ENCODE measurements at places on chromosomes 11 and 22. TPM values are rescaled to one million over a fixed set of nuclear protein-coding genes. Genes with fewer than 3 reads are reported as not detected.

Gene CHST1
- 0.36 TPM for total RNA-seq

Gene SCT
- total RNA-seq: not detected

Gene GLB1L2
- total RNA-seq: not detected

Gene IL17REL
- not detected for total RNA-seq

Gene MS4A3
- not detected for total RNA-seq

GRCh38 chr22:48800036-48800885 is 1027.4 kb downstream of the BRD1 start:
- DNase-seq: no peak

DNA sequence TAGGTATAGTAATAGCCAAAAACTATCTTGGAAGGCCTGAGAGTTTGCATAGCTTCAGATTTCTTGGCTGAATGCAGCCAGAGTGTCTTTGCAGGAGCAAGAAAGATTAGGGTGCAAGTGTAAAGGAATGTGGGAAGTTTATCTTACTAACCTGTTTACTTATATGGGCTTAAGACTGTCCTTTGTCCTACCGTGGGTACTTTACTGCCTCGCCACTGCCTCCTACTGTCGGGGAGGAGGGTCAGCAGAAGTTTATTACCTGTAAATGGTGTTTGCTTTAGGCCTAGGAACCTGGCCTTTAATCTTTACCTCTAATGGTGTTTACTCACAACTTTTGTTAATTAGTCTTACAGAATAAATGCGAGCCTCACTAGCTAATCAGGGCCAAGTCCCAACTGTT is 633.8 kb downstream of the DLG2 start:
- no peak for DNase-seq

GRCh38 chr11:62719302-62719978 is 7.8 kb downstream of the HNRNPUL2 start:
- no peak for DNase-seq

- no peak for DNase-seq
Measured at GRCh38 chr11:108838792-108839105, 173.9 kb downstream of the DDX10 start.

DNA sequence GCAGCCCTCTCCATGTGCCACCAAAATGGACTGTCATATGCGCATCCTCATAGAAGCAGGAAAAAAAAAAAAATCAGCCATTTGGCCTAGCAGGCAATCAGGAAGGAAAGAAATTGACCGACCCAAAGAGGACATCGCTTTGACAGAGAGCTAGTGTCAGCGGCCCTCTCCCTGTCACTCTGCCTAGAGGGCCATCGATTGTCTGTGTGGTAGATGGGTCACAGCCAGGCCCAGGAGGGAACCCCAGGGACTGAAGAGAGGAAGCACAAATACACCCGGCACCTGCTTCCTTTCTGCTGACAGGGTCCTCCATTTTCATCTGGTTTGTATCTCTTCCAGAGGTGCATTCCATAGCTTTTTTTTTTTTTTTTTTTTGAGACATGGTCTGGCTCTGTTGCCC is 21.8 kb downstream of the VPS37C start:
- DNase-seq: no peak

DNA sequence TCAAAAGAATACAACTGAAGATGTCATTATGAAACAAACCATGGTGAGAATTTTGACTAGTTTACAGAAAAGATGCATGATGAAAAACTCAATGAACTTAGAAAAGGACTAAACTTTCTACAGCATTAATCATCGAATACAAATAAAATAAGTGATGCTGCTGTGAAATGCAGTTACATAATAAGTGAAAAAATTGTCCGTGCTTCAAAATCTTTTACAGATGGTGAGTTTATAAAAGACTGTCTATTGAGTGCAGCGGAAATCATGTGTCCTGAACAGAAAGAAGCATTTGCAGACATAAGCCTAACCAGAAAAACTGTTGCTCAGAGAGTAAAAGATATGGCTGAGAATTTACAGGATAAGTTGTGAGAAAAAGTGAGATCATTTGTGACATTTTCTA is 33.8 kb downstream of the NEAT1 start:
- no peak for DNase-seq

- no peak for DNase-seq
Measured at GRCh38 chr11:1766719-1767398, 3.1 kb upstream of the CTSD start.

DNA sequence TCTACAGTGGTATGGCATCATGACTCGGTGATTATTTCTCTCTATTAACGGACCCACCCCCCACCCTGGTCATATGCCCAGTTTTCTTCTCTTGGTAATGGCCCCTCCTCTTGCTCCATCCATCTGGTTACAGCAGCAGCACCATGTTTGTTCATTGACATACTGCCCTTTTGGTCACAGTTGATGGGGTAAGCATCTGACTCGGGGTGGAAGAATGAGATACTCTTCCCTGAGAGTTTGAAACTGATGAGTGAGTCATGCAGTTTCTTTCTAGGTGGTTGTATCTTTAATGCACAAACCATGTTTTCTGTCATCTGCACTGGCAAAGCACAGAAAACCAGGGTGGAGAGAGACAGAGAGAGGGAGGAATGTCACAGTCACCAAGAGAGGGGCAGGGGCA is 126.0 kb downstream of the SYN3 start:
- no peak for DNase-seq

DNA sequence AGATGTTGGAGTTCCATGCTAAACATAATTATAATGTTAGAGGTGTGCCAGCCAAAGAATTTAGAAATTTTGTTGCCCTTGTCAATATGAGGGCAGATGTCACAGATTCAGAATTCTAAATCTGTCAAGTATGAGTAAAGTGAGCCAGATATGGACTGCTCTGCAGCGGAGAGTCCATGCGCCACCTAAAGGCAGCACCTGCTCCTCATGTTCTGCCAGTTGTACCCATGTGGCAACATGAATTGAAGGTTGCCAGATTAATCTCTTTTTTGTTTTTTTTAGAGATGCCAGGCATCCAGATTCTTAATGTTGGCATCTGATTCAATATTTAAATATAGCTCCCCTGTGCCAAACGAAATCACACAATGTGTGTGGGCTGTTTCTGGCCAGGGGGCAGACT is 678.6 kb upstream of the ANO5 start:
- no peak for DNase-seq

DNA sequence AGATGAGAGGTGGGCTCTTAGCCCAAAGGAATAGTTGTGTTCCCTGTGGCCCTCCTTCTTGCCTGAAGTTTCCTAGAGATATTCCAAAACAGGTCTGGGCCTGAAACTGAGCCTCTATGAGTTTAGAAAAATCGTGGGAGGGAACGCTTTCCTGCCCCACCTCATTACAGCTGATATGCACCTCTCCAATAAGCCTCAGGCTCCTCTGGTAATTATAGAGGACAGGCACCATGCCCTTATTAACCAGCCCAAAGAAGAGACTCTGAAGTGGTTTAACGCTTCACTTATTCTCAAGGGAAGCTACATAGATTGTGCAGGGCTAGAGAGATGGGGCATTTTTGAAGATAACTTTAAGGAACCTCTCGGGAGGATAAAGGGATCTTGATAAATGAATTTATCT is 3.4 kb upstream of the MPZL2 start:
- DNase-seq: no peak

DNA sequence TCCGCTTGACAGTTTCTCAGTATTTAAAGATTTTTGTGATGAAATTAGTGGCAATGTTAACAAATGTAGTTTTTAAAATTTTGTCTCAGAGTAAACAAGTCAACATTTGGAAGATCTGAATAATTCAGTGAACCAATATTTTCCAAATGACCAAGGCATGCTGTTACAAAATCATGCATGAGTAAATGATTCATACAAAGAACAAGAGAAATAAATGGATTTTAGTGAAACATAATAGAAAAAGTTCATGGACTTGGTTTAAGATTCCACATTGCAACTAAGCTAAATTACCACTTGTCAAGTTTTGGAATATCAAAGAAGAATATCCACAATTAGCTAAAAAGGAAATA is 125.7 kb upstream of the SNX19 start:
- no peak for DNase-seq

GRCh38 chr11:46658259-46658658 is 40.9 kb downstream of the ATG13 start:
- peak; percentile 13 for DNase-seq

DNA sequence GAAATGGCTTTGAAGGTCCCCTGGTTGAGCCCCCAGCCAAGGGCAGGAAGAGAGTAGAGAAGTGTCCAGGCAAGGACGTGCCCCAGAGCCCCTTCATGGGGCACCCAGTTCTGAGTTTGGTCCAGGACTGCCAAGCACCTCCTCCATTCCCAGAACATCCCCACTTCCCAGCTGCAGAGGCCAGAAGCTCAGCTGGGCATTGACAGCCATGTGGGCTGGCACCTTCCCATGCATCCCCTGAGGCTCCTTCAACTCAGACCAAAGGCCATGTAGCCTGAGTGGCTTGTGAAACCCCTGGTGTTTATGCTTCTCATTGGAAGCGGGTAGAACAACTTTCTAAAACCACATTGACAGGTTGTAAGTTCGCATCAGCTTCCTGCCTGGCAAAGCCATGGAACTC is 789.6 kb downstream of the TBC1D22A start:
- DNase-seq: no peak

Data from RPMI7951 (cell line).